Stimulated activated CD4-positive, alpha-beta T cell treated with anti-CD3 and anti-CD28 coated beads, Interleukin-15, amount 100 ng/mL, for 48 hours (primary cell): ENCODE measurements at places on chromosomes 2 and 18.

DNA sequence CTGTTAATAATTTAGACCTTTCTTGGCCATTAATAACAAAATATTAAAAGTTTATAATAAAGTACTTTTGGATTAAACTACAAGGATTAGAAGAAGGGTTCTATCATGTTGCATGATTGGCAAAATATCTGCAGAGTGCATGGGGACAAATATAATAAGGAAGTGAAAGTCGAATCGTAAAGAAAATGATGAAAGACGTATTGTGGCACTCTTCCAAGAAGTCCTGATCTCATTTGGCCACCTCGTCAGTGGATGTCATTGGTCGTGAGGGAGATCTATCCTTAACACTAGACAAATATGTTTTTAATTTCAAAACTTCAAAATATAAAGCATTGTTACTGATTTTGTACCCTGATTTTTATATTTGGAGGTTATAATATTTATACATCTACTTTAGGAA is 197.7 kb upstream of the STON1 start:
- DNase-seq: no peak

DNA sequence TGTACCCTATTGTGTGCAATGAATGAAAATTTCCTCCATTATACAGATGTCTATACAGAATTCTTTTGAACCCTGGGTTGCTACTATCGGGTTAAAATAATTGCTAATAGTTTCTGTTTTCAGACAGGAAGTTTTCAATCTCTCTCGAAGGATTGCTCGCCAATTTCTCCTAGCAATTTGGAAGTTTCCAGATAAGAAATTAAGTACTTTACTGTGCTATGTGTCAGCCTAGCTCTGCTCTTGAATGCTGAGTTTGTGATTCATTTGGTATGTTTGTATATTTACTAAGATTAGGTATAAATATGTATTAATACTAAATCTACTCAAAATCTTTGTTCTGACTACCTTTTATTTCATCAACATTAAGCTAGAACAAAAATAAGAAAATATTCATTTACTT is 74.6 kb upstream of the ARL5A start:
- no peak for DNase-seq

GRCh38 chr2:239222312-239222660 is 178.5 kb downstream of the HDAC4 start:
- DNase-seq: no peak

DNA sequence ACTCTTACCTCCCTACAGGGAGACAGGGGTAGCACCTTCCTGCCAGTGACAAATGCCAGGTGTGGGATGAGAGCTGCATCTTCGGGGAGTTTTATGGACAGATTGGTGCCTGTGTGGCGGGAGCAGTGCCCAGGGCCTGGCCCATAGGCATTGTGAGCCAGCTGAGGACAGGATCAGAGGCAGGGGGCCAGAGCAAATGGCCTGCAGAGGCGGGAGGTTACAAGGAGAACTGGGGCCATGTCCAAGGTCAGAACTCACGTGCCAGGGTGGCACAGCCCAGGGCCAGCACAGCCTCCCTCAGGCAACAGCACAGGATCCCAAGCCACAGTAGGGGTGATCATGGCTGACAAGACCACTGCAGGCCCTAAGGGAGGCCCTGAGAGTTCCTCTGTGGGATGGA is 40.2 kb upstream of the MCFD2 start:
- no peak for DNase-seq

GRCh38 chr2:107062599-107063220 is 176.7 kb upstream of the ST6GAL2 start:
- no peak for DNase-seq

GRCh38 chr2:119659601-119660342 is 19.2 kb upstream of the TMEM177 start:
- no peak for DNase-seq

DNA sequence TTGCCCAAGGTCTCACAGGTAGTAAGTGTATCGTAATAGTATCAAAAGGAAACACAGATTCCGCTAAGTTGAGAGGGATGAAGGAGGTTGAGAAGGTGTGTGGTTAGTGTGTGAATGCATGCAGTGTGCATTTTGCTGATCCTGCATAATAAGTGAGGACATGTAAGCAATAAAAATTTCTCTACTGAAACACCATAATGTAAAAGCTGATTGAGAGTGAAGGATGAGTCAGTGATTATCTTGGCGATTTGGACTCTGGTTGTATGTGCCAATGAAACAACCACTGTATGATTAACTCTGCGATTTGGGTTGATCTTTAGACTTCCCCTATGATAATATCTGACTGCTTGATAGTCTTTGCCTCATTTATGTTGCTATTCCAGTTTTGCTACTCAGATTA is 16.7 kb upstream of the ADGRF3 start:
- DNase-seq: no peak

DNA sequence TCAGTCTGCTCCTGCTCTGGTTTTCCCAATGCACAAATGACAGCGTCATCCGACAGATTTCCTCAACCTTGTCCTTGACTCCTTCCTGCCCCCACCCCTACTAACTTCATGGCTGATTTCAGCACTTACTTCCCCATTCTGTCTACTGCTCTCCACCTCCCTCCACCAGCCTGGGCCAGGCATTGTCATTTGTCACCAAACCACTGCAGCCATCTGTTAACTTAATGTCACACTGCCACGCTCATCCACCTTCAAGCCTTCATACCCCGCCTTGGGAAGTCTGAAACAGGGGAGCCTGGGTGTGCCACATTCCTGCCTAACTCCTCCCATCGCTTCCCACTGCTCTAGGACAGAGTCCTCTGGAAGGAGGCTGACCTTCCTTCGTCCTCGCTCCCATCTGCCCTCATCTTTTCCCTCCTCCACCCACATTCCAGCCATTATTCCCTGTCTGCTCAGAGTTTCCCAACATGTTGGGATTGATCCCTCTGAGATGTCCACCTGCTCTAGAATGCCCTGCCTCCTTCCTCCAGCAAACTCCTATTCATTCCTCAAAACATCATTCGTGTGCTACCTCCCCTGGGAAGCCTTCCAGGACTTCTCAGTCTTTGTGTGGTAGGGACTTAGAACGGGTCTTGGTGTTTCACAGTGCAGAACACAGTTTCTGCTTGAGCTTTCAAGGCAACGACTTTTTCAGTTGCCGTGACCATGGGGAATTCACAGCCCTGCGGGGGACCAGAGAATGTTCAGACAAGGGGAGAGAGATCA is 42.2 kb upstream of the SMAD7 start:
- DNase-seq: no peak

DNA sequence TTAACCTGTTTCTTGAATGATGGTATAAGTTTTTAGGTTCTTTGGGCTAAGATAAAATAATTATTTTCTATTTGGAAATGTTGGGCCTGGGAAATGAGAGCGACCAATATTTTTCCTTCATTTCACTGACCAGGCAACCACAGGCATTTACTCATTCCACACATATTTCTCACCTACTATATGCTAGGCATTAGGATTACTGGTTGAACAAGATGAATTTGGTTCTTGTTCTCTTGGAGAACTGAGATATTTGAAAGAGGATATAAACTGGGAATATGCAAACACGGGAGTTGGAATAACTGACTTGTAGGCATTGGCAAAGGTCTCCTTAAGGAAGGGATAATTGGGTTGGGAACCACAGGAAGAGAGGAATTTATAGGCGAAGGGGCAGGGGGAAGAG is 3.9 kb upstream of the MYL1 start:
- no peak for DNase-seq

DNA sequence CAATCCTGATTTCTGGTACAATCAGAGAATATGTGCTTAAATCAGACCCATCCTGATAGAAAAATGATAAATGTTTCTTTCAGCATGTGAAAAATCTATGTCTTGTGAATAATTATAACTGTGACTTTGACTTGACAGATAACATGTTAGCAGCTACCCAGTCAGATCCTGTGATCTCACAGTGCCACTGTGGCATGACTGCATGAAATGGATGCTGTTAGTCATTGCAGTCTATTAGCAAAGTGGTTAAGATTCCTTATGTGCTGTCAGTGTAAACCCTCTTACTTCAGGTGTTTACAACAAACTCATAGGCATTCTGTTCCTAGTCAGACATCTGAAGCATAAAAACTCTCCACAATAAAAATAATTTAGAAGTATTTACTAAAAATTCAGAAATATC is 244.6 kb upstream of the RND3 start:
- DNase-seq: no peak

GRCh38 chr2:16763493-16763899 is 97.9 kb upstream of the CYRIA start:
- DNase-seq: no peak

DNA sequence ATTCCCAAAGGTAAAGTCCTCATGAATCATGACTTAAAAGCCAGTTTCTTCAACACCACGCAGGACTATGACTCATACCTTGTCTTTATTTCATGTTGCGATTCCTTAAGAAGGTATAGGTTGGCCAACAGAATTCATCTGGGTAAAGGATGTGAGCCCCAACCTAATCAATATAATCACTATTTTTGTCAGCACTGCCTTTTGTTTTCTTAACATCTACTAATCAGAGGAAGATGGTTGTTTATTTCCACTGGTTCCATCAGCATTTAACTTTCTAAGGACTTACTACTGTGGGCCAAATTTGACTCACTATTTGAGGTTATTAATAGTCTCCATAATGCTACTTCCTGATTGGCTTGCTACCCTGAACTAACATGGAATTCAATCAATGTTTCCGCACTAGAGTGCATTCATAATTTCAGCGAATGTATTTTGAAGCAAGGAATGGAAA is 78.6 kb downstream of the SCG2 start:
- DNase-seq: no peak

GRCh38 chr18:9520666-9521065 is 45.4 kb downstream of the RALBP1 start:
- no peak for DNase-seq

- DNase-seq: no peak
These were observed 303.3 kb downstream of the NCKAP5 start for GRCh38 chr2:133264989-133265401.

- DNase-seq: no peak
These were observed 751.4 kb upstream of the HS6ST1 start for GRCh38 chr2:129069875-129070594.

GRCh38 chr2:19899985-19900930 is 1.5 kb downstream of the TTC32 start:
- no peak for DNase-seq

DNA sequence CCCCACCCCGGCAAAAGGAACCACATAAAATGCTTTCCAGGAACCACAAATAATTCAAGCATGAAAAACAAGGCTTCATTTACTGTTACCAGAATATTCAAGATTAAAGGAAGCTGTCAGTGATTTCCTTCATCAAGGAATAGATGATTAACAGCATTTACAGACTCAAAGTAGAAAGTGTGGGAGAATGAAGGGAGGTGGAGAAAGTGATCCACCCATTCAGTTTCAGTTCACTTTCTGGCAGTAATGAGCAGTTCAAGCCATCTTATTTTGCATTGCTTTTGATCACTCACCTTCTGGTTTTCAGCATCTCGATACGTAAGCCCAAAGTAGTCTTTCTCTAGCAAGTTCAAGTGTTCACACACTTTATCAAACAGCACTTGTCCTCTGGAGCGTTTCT is 99.0 kb downstream of the EPB41L3 start:
- no peak for DNase-seq

GRCh38 chr2:205660521-205661124 is 21.7 kb upstream of the NRP2 start:
- DNase-seq: no peak

- no peak for DNase-seq
These were observed 34.7 kb downstream of the INPP4A start for GRCh38 chr2:98479371-98479770.

DNA sequence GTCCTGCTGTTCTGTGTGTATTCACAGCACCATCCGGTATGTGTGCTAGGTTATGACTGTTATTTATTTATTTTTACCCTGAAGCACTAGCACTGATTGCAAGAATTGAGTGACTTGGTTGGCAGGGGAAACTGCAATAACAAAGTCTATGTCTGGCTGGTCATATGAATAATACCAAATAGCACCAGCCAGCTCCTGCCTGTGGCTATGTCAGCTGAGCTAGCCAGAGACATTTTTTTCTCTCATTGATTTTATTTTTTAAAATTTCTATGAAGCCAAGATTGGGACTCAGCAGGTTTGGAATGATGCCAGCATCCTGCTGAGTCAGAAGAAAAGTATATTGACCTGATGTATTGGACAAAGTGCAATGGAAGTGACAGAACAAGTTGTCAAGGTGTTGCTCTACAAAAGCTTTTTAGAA is 188.5 kb upstream of the CDH2 start:
- no peak for DNase-seq

GRCh38 chr2:105039559-105039958 is 1.7 kb downstream of the MRPS9 start:
- DNase-seq: no peak

DNA sequence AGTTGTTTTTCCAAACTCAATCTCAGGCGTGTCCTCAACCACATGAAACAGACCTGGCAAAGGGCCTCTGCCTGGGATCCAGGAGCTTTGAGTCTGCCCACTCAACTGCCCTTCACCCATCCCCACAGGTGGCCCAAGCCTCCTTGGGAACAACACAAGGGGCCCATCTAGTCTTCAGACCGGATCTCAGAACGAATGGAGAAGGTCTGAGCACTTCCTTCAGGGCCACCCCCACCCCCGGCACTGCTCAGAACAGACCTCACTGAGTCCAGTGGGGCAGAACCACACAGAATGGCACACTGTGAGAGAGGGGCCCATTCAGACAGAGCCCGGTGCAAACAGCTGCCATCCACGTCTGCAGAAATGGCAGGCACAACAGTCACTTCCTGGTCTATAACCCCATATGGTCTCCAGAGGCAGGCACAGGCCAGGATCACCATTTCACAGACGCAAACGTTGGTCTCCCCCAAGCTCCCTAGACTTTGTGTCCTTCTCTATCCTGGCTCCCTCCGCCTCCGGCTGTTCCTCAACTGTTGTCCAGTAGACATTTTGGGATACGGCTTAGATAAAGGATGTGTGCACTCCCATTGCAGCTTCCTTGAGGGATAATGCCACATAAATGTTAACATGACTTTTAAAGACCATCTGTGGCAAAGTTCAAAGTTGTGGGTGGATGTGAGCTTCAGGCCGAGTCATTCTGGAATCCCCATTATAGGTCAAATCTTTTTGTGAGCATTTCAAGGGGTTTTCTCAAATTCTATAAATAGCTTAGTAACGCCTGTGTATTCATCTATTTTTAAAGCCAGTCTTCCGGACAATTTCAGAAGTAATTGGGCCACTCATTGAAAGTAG is 149.7 kb downstream of the SMAD7 start:
- no peak for DNase-seq

DNA sequence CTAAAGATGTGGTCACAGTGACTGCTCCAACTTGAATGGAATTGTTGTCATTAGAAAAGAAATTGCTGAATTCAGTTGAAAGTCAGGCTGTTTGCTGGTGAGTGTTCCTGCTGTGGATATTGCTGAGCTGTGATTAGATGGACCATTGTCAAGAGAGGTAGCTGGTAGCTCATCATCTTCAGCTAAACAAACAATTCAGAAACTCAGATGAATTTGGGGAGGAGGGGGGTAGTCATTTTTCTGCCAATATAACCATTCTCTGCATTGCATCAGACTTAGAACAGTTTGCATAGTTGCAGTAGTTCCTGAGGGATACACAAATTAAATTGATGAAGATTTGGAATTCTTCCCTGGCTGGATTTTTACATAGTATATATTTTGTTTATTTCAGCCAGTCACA is 108.3 kb downstream of the MTCL1 start:
- no peak for DNase-seq

- no peak for DNase-seq
These were observed 60.7 kb upstream of the DSC1 start for GRCh38 chr18:31223371-31223770.

GRCh38 chr2:39881948-39882347 is 102.9 kb upstream of the THUMPD2 start:
- DNase-seq: no peak
